ENCODE measurements at places on chromosomes 4 and X. TPM values are rescaled to one million over a fixed set of nuclear protein-coding genes. Genes with fewer than 3 reads are reported as not detected.

Gene ADAM29
- not detected for total RNA-seq

Gene NUDT11
- 11.4 TPM for total RNA-seq

Gene UCHL1
- total RNA-seq: 37.2 TPM

Gene CENPVL1
- not detected for total RNA-seq

Gene CCNI
- total RNA-seq: 249 TPM

Gene IBSP
- total RNA-seq: not detected

Gene TCEANC
- 9.0 TPM for total RNA-seq

Gene AWAT1
- total RNA-seq: not detected

Gene FAT4
- total RNA-seq: 118 TPM

- DNase-seq: no peak
Measured at GRCh38 chr4:89538886-89539285, 231.3 kb upstream of the GPRIN3 start.

DNA sequence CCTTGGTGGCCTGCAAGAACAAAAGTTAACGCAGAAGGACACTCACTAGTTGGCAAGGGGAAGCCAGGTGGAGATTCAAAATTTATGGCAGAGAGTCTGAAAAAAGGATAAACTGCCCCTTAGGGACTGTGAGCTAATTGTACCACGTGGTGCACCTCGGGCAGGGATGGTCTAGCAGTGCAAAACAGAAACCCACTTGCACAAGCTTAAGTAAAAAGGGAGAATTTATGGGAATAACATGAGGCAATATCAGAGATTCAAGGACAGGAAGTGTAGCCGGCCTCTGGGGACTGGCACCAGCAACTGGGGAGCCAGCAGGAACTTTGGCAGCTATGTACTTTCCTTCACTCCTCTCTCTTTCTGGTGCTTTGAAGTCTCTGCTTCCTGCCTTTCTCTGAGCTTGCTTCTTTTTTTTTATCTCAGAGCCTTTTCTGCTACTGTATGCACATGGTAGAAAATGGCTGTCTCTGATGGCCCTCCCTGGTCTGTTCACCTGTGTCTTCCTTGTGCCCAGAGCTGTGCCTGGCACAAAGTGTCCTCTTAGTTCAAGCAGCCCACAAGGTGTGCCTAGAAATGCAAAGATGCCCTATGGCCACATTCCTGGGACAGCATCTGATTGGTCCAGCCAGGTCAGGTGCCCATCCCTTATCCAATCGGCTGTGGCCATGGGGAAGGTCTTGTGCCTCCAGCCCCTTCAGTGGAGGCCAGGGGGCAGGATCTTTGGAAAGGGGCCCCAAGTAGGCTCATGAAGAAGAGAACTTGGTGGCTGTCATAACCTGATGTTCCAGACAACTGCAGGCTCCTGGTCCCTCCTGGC lies 114.8 kb upstream of the ATP6AP2 start:
- DNase-seq: no peak

- DNase-seq: no peak
Measured at GRCh38 chr4:8694226-8694625, 101.7 kb downstream of the CPZ start.

DNA sequence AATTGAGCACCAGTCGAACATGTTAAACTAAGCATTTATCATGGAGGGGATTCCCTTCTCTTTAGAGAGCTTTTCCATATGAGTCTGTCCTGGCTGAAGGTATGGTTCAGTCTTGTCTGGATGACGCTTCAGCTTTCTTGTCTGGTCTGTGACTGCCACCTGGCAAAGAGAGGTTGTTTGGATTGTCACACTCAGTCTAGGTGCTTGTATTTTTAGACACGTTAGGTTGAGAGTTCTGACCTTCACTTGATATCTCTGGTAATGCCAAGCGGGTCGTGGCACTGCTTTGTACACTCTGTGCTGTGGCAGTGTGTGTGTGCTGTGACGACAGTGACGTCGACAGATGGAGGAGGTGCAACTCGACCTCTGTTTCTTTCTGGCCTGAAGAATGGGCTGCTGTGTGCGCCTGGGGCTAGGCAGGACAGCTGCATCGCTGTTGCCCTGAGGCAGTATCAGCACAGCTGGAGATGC lies 12.6 kb downstream of the NOCT start:
- no peak for DNase-seq

DNA sequence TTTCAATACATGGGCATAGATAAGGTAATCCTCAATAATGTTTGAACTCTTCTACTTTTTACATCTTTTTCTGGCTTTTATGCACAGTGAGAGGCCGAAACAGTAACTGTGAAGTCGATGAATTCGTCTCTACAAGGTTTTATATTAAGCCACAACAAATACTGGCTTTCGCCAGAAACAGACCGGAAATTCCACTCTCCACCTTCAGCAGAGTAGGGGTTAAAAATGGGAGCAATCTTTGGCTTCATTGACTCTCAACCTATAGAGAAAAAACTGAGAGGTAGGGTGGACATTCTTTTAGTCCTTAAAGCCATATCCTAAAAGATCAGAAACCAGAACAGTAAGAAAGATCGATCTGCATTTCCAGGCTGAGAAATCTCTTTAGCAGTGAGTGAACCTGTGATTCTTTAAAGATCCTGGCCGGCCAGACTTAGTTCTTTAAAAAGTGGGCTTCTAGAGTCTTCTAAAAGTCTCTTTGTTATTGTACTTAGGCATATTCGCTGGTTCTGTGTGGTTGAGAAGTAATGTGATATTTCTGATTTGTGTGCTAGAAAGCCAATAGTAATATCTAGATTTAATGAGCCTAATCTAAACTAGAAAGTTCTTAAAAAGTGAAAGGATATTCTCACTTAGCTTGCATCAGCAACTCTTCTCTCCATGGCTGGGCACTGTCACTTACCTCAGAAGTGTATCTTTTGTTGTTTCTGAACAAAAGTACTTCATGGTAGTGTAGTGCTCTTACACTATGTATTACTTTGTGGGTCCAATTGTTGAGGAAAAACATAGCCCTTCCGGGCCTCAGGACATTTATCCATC lies 2.0 kb downstream of the HSPA4L start:
- no peak for DNase-seq

- no peak for DNase-seq
Measured at GRCh38 chrX:40530509-40530908, 50.3 kb upstream of the ATP6AP2 start.

GRCh38 chr4:184348311-184349233 lies 125.8 kb downstream of the IRF2 start:
- peak; percentile 39 for DNase-seq

DNA sequence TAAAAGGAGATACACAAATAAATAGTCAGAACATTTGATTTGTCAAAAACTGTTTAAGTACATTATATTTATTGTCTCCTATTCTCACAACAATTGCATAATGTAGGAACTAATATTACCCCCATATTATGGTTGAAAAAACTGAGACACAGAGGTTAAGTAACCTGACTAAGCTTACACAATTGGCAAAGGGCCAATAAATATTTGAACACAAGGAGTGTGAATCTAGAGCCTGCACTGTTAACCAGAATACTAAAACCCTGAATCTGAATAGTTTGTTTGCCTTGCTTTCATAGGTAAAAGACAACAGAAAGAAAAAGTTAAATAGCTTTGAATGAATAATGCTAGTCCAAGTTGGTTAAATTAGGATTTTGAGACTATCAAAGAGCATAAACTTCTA lies 55.2 kb downstream of the IL13RA2 start:
- no peak for DNase-seq

DNA sequence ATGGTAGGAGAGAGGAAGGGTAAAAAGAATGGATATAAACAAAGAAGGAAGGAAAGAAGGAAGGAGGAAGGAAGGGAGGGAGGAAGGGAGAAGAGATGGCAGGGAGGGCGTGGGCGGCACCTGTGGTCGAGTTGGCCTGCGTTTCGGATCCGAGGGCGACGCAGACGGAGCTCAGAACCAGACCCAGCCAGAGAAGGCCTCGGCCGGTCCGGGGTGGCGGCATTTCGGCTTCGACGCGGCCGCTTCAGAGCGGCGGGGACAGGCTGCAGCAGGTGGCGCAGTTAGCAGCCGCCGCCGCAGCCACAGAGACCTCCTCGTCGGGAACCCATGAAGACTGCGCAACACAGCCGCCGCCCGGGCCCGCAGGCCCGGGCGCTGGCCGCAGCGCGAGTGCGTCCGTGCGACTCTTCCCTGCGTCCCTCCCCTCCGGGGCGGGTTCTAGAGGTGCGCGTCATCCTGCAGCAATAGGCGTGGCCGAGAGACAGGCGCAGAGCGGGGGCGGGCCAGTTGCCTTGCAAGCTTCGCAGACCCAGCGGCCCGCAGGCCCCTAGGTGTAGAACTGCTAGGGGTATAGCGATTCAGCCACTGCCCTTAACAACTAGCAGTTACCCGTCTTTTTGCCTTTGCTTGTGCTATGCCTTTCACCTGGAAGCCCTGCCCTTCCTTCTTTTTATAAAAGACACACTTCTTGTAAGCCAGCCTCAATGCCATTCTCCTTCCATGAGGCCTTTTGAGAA lies at the start of gene IDS:
IDS (minus strand) TSS at position 392 of the 737 bp plus-strand sequence; CDS start at position 223, 169 bp downstream.
- DNase-seq: peak; percentile 60
